ENCODE measurements at places on chromosomes 11 and 22.

- no peak for DNase-seq
Observed at GRCh38 chr11:72519220-72519881, 85.0 kb upstream of the CLPB start.

- DNase-seq = no peak
Observed at GRCh38 chr22:49571326-49571725, 256.3 kb downstream of the BRD1 start.

DNA sequence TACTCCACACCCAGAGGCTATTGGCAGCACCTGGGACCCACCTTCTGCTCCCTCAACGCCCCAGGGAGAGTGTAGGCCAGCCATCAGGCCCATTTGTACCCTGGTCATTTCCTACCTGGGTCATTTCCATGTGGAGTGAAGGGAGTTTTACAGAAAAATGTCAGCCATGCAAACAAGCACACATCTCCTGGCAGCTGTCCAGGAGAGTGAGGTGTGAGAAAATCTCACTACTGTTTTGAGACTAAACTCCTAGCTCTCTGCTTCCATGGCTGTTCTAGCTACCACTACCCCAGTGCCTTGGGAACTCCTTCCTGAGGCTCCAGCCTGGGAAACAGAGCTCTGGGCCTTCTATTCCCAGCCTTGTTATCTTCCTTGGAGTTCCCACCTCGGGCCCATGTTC, 2.8 kb upstream of the TMPRSS13 start:
- DNase-seq = no peak

DNA sequence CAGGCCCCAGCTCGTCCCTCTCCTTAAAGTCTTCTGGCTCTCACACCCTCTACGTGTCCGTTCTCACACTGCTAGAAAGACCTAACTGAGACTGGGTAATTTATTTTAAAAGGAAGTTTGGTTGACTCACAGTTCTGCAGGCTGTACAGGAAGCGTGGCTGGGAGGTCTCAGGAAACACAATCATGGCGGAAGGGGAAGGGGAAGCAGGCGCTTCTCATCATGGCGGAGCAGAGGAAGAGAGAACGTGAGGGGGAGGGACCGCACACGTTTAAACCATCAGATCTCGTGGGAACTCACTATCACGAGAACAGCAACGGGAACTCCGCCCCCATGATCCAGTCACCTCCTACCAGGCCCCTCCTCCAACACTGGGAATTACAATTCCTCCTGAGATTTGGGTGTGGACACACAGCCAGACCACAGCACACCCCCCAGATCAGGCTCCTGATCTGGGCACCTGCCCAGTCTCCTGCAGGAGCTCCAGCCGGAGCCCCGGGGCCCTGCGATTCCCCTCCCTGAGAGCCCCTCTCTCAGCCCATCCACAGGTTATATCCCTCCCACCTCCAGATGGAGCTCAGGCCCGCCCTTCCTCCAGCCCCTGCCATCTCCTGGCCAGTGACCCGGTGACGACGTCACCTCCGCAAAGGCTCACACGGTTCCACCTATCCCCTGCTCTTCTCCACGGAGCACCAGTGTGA, 170.2 kb downstream of the BRD1 start:
- no peak for DNase-seq

- DNase-seq = no peak
Observed at GRCh38 chr11:83409891-83410290, 123.7 kb upstream of the CCDC90B start.

GRCh38 chr11:121318848-121319834, 26.6 kb downstream of the SC5D start:
- no peak for DNase-seq

DNA sequence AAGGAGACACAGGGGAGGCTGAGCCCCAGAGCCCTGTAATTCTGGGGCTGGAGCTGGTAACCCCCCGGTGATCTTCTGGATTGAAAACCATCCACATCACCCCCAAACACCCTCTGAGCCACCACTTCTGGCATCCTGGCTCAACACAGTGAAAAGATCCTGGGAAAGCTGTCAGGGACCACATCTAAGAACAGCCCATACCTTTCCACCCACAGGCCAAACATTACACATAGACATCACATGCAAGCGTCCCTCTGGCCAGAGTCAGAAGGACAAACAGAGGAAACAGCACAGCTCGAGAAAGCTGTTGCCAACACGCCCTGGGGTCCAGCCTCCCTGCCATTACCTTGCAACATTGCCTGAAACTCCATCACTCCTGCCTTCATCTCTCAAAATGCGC, 469.5 kb downstream of the SOX6 start:
- no peak for DNase-seq

GRCh38 chr11:10307022-10307399, 2.1 kb downstream of the ADM start:
- DNase-seq = no peak

- no peak for DNase-seq
Observed at GRCh38 chr22:22894740-22895731, 7.4 kb downstream of the IGLL5 start.

DNA sequence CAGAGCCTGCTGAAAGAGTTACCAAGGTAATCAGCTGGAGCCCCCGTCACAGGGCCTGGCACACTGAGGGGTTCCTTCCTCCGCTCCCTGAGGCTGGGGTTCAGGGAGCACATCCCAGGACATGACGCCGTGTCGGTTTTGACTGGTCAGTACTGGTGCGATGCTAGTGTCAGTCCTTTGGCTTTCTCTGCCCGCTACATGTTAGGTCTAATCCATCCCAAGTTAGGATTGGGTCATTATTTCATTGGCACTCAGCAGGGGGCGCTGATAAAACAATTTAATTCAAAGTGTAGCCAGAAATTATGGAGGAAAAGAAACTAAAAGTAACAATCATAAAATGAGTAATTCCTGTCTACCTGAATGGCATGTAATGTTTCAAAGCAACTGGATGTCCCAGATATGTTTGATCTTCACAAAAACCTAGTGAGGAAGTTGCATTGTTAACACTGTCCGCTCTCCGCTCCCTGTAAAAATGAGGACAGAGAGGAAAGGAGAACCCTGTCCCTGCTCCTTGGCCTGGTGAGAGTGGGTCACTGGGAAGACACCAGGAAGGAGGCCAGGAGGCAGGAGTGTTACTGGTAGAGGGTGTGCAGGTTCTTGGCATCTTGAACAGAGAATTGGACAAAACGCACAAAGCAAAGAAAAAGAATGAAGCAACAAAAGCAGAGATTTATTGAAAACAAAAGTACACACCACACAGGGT, 27.1 kb downstream of the TSKU start:
- no peak for DNase-seq

DNA sequence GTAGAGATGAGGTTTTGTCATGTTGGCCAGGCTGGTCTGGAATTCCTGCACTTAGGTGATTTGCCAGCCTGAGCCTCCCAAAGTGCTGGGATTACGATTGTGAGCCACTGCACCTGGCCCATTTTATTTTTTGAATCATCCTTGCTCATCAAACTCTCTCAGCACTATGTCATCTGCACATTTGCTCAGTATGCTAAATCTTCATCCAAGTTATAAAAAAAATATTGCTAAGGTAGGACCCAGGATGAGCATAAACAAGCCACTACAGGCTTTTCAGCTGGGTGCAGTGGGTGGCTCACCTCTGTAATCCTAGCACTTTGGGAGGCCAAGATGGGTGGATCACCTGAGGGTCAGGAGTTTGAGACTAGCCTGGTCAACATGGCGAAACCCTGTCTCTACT, 510.1 kb upstream of the LARGE1 start:
- no peak for DNase-seq

DNA sequence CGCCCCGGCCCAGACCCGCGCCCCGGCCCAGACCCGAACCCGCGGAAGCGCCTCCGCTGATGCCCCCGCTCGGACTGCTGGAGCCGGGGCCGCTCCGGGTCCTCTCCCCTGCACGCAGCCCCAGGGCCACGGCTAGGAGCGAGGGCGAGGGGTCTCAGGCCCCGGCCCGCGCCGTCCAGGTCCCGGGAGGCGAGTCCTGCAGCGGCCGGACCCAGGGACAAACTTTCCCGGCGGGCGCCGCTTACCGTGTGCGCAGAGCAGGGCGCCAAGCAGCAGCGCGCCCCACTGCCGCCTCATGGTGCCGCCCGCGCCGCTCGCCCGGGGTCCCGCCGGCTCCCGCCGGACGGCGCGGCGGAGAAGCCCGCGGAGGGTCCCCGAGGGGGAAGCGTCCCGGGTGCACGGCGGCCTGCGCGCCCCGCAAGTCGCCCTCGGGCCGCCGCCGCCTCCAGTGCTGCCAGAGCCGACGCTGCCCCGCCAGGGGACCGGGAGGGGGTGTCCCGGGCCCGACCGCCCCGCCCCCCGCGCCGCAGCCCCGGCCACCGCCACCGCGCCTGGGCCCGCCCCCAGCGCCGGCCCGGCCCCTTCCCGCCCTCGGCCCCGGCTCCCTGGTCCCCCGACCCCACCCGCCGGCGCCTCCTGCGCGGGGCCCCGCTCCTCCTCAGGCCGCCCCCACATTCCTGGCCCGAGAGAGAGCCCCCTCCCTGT, at the start of gene LRP4:
Gene LRP4 (minus strand): TSS at position 468 of the 705 bp plus-strand sequence. CDS start 171 bp downstream, at position 297.
- no peak for DNase-seq

GRCh38 chr11:10042699-10043098, 251.3 kb downstream of the SBF2 start:
- DNase-seq = no peak

- no peak for DNase-seq
Observed at GRCh38 chr11:117817368-117818040, 7.0 kb downstream of the FXYD2 start.

- DNase-seq = no peak
Observed at GRCh38 chr11:44632466-44633123, 67.1 kb downstream of the CD82 start.

DNA sequence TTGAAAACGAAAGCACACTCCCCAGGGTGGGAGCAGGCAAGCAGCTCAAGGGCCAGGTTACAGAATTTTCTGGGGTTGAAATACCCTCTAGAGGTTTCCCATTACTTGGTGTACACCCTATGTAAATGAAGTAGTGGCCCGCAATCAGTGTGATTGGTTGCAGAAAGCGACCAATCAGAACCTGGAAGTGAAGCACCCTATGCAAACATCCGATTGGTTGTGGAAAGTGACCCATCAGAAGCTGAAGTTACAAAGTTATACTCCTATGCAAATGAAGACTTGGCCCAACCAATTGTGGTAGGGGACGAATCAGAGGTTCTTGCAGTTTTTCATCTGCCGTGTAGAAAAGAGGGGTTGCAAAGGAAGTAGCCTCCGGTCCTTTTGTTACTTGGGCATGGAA, 19.2 kb downstream of the PRR5 start:
- DNase-seq = no peak

- no peak for DNase-seq
Observed at GRCh38 chr11:11347592-11347991, 5.5 kb downstream of the CSNK2A3 start.

GRCh38 chr11:84103096-84103495, 816.9 kb upstream of the CCDC90B start:
- peak; percentile 11 for DNase-seq

GRCh38 chr11:76771446-76772099, 11.6 kb upstream of the TSKU start:
- DNase-seq = no peak

GRCh38 chr11:44351006-44351660, 41.2 kb upstream of the ALX4 start:
- DNase-seq = no peak

- no peak for DNase-seq
Observed at GRCh38 chr22:23803001-23803819, 16.4 kb downstream of the SMARCB1 start.

Measured in NCI-H187 treated with DMSO at 0.1 percent for 48 hours (cell line).